ENCODE measurements at places on chromosomes 16 and 17.

- no peak for DNase-seq
Observed at GRCh38 chr16:82070656-82071369, 35.8 kb downstream of the HSD17B2 start.

DNA sequence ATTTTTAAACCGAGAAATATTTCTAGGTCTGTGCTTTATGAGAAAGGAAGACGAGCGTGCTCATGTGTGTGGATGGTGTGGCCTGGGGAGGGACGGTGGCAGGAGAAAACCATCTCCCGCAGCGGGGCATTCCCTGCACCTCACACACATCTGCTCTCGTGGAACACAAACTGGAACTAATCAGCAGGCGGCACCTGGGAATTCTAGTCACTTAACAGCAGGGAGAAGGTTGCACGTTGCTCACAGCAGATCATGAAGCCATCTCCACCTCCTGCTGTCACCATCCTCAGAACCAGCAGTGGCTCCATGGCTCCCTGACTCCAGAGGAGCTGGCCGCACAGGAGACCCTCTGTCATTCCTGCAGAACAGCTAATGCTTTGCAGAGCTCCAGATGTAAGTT is 35.2 kb downstream of the ADCY9 start:
- no peak for DNase-seq

DNA sequence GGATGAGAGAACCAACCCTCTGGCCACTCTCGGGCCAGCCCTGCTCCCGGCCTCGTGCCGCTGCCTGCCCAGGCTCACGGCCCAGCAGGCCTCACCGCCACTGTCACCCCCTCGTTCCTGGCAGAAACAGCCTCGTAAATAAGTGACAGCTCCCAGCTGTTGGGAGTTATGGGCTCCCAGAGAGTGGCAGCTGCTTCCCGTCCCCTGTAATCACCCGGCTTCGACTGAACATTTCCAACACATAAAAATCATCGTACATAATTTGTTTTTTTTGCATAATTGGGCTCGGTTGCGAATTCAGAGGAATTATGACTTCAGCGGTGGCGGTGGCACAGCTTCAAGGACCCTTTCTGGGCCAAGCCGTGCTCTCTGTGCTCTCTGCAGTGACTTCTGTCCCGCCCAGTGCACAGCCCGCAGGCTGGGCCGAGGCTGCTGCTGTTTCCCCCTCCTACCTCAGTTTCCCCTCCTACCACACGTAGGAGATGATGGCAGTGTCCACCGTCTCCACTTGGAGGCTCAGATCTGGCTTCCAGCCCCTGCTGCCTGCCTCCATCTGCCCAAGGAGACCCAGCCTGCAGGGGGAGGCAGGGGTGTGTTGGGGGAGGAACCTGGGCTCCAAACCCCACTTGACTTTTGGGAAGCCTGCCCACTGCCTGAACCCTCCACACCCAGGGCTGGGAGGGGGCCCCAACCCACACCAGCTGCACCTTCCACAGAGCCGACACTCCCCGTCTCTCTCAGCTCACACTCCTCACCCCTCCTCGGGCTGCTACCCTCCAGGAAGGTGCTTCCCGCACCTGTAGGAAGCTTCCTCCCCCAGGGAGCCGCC is 84.9 kb downstream of the RTN4RL1 start:
- DNase-seq, result peak; percentile 82

GRCh38 chr17:36017799-36018198 is at the start of gene CCL23:
Gene CCL23, minus strand, starts transcription at chr17:36017972. Its CDS starts 75 bp downstream, at chr17:36017897.
- DNase-seq, result no peak

GRCh38 chr17:42097691-42098631 is at the start of gene ZNF385C:
Gene ZNF385C, minus strand, starts transcription at chr17:42098473. Its CDS starts 35,417 bp downstream, at chr17:42063056.
- no peak for DNase-seq

DNA sequence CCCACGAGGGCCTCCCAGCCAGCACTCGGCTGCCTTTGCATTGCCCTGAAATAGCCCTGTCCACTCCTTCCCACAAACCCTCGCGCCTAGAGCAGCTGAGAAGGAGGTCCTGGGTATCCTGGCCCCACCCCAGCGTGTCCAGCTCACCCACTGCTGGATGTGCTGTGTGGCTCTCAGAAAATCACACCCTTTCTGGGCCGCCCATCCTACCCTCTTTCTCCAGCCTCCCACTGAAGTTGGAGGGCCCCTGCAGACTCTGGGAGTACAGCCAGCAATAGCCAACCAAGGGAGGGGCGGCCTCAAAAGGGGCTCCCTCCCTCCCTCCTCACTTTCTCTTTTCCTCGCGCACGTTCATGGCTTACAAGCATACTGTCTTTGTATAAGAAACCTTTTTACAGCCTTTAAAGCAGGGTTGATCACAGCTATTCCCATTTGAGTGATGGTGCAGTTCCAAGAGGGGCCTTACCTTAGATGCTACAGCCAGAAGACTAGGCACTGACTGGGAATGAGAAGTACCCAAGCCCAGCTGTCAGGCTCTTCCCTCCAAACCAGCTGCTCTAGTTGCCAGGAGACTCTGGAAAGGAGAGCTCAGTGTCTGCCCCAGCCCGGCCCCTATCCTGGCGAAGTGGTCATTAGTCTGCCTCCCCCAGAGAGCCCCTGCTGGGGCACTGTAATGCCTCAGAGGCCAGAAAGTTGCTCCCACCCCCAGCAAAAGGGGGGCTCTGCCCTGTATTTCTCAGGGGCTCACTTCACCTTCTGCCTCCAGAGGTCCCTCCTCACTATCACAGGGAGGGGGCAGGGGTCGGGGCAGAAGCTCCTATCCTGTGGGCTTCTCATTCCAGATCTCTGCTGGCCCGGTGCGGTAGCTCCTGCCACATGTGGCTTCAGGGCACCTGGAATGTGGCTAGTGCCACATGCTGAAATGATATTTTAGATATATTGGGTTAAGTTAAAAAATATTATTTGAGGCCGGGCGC is 38.1 kb downstream of the DCAKD start:
- no peak for DNase-seq

DNA sequence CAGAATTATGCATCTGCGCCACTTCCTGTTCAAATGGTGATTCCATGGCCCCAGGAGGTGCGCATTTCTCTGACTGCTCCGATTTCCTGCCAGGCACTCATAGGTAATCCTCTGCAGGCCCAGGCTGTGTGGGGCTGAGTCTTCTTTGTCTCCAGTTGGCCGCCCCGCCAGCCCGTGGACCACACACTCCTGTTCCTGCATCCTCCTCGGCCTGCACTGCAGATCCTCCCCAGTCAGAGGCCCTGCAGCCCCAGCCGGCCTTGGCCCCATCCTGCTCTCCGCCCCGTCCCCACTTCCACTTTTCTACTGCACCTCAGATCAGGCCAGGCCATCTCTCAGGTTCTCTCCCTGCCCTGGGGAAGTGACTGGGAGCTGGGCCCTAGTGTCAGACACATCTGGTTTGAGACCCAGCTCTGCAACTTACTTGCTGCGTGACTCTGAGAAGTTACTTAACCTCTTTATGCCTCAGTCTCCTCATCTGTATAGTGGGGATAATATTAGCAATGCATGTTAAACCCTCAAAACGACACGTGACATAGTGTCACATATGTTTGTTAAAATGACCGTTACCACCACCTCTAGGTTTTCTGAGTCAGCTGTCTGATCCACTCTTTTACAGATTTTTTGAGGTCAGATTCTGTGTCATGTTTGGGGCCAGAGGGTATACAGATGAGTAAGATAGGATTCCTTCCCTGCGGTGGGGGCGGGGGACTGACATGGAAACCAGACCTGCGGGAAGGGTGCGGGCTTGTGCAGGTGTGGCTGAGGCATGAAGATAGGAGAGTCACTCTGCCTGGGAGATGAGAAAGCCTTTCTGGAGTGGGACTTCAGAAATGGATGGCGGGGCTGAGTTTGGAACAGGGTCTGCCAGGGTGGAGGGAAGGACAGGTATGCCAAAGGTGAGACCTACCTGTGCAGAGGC is 12.8 kb downstream of the RAB11FIP4 start:
- no peak for DNase-seq

GRCh38 chr17:78477913-78478756 is 99.1 kb downstream of the DNAH17 start:
- DNase-seq, result no peak

DNA sequence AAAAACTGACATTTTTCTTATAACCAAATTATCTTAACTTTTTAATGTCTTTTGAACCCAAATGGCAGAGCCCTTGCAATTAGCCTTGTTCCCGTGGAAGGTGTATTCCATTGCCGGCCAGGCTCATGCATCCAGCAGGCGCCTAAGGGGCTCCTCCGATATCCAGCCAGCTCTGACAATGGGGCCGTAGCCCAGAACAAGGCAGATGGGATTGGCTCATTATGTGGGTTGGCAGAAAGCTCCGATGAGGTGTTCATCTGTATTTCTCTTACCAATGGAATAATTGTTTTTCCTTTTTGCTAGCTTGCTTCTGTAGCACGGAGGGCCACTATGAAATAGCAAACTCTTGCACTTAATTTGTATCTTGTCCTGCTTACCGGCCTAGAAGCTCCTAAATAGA is 208.2 kb upstream of the CHMP6 start:
- DNase-seq, result no peak

- DNase-seq, result no peak
Observed at GRCh38 chr17:7380321-7380720, 568 bp upstream of the TNK1 start.

GRCh38 chr17:32943206-32943605 is 15.3 kb downstream of the TMEM98 start:
- no peak for DNase-seq

DNA sequence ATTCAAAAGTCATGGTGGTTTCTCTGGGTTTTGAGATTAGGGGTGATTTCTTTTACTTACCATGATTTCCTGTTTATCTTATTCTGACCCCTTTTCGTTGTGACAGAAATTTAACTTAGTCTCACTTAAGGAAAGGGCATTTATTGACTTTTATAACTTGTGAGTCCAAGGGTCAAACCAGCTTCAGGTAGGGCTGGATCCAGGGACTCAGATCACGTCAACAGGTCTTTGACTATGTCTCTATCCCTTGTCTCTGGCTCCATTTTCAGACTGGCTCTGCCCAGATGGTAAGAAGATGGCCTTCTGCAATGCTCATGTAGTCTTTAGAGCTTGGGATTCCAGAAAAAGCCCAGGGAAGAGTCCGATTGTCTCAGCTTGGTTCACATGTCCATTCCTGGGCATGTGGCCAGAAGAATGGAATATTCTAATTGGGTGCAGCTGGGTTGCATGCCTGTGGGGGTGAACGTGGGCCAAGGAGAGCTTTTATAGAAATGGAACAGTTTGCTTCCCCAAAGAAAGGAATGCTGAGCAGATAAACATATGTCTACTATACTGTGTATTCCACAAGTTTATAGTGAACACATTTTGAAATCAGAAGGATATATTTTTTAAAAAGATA is 13.4 kb downstream of the USP43 start:
- DNase-seq, result no peak

DNA sequence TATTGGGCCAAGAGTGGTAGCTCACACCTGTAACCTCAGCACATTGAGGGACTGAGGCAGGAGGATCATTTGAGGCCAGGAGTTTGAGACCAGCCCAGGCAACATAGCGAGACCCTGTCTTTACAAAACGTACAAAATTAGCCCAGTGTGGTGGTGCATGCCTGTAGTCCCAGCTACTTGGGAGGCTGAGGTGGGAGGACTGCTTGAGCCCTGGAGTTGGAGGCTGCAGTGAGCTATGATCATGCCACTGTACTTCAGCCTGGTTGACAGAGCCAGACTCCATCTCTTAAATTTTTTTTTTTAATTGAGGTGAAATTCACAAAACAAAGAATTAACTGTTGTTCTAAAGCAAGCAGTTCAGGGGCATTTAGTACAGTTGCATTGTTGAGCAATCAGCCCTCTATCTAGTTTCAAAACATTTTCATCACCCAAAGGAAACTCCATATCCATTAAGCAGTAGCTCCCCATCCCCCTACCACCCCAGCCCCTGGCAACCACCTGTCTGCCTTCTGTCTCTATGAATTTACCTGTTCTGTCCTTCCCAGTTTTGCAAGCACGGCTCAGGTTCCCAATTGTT is 15.6 kb downstream of the SNX29 start:
- DNase-seq, result no peak

DNA sequence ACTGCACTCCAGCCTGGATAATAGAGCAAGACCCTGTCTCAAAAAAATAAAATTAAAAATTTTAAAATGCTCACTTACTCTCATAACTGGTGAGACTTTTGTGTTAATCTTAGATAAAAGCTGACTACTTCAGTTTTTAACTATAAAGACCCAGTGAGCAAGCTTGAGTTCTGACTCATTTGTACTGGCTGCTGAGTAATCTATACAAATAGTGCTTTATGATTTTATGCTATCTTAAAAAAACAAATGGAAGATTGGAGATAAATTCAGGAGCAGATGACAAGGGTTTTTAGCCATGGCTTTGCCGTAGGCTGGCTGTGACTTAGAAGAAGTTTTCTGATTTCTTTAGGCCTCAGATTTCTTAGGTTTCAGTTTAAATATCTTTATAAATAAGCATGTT is 30.5 kb downstream of the SNTB2 start:
- no peak for DNase-seq

GRCh38 chr17:9880582-9880999 is 24.5 kb downstream of the RCVRN start:
- no peak for DNase-seq

DNA sequence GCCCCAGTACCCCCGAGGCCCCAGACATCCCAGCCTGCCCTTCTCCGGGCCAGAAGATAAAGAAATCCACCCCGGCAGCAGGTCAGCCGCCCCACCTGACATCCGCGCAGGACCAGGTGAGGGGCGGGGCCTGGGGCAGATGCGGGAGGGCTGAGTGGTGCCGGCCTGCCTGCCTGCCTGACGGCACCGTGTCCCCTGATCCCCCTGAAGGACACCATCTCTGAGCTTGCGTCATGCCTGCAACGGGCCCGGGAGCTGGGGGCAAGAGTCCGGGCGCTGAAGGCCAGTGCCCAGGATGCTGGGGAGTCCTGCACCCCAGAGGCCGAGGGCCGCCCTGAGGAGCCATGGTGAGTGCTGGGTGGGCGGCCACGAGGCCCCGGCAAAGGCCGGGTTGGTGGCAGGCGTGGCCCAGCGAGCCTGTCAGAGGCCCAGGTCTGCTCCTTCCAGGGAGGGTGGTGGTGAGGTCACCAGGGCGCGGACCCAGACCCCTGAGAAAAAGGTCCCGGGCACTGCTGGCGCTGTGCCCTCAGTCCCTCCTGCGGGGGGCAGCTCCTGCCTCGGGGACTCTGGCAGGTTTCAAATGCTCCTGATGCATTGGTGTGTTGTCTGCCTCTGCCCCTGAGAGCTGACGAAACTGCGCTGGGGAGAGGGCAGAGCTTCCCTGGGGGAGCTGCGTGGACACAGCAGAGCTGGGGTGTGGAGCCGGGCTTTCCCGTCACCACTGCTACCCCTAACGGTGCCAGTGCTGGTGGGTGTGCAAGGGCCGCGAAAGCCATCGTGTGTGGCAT is 1.2 kb downstream of the CDT1 start:
- no peak for DNase-seq

Data from right renal pelvis (tissue), 4 donors.